ENCODE measurements at places on chromosomes 3 and 15. TPM values are rescaled to one million over a fixed set of nuclear protein-coding genes. Genes with fewer than 3 reads are reported as not detected.

The CCR1 gene
- total RNA-seq: 4.6 TPM

- DNase-seq: peak; percentile 59
Measured at GRCh38 chr15:23647421-23648370, at the start of gene MAGEL2. MAGEL2 (minus strand) TSS chr15:23647867; CDS start chr15:23647742, 125 bp downstream.

DNA sequence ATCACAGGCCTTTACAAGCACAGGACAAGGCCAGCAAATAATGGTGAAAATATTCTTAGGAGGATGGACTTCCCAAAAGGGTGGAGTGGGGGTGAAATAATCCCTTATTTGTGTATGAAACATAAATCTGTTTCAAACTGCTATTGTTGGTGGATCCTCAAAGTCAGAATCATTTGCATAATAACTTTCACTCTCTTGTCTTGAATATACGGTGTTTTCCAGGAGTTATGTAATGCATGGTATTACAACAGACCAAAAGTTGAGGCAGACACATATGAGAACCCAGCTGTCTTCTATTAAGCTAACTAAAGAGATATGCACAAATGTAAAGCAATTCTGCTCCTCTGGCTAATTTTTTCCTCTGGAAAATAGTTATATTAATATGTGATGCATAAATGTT lies 57.7 kb downstream of the PRTG start:
- DNase-seq: no peak

DNA sequence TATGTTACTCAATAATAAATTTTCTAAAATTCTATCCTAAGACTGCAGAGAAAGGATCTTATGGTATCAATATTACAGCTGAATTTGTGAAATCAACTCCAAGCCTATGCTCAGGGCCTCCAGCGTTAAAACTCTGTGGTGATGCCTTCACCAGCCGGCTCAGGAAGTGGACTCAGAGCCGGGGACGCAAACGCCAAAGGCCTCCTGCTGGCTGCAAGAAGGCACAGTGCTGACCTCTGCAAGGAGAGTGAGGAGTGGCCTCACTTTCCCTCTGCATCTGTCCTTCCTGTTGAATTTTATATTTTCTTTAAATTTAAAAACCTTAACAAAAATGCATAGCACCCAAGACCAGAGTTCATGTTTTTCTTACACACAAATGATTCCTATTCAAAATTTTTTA lies 48.5 kb downstream of the HERC2 start:
- DNase-seq: no peak

- no peak for DNase-seq
Measured at GRCh38 chr3:19547665-19548464, 386.2 kb downstream of the EFHB start.

- peak; percentile 87 for DNase-seq
Measured at GRCh38 chr15:40763801-40764628, at the start of gene GCHFR. GCHFR (plus strand) TSS chr15:40764068; CDS start chr15:40764181, 113 bp downstream.

Measured in pancreas (tissue), 10 donors.